ENCODE measurements at places on chromosomes 5 and 9.

DNA sequence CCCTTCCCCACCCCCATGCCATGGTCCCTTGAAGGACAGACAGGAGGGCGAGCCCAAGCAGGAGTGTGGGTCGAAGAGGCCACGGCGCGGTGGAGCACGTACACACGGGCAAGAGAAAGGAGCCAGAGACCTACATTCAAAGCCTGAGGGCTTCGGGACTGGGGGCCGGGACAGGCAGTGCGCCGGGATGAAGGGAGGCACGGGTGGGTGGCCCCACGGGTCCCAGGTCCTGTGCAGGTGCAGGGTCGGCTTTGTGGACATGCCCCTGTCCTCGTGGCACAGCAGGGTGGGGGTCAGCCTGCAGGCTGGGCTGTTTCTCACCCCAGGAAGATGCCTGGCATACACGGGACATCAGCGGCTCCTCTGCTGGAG is 9.8 kb downstream of the LRRC26 start:
- no peak for DNase-seq

DNA sequence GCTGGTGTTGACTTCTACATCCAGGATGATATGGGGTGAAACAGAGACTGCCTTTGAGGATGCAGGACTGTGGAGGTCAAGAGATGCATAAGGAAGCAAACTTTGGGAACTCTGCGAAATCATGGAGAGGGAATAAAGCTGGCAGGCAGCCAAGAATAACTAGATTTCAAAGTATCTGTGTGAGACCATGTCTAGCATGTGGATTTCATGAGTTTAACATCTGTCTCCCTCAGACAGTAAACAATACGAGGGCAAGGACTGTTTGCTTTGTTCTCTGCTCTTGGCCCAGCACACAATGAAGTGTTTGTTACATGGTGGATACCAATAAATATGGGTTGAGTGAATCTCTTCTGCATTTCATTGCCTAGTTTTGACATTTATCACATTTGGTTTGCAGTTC is 71.3 kb downstream of the RASEF start:
- no peak for DNase-seq

DNA sequence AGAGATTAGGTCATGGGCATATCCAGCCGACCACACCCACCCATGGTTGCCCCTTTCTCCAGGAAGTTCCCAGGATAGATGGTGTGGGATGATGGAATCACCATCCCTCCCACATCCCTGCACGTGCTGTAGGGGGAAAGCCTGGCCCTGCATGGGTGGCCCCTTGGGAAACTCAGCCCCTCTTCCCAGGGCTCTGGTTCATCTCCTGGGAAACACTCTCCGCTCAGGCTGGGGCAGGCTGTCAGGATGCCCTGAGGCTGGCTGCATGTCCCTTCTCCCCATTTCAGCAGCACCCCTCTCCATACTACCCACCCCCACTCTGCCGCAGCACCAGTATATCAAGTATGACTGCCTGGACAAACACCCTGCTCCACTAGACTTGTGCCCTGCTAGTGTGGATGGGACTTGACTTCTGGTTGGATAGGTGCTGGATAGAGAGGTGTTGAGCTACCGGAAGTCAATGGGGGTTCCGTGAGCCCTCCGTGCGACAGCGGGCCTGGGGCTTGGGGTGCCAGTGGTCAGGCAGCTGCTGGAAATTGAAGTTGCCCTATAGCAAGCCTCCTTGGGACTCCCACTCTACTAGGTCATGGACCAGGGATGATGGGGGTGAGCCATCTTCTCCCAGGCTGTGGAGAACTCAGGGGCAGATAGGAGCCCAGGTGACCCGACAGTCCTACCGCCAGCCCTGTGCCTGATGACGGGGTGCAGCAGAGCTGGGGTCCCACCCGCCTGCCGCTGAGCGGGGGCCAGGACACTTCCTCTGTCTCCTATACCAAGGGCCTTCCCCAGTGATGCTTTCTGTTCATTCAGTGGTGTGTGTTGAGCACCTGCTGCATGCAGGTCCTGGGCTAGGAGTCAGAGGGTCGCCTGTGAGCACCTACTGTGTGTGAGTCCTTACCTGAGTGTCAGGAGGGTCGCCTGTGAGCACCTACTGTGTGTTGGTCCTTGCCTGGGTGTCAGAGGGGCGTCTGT is 69.4 kb upstream of the COL5A1 start:
- DNase-seq, result peak; percentile 78

DNA sequence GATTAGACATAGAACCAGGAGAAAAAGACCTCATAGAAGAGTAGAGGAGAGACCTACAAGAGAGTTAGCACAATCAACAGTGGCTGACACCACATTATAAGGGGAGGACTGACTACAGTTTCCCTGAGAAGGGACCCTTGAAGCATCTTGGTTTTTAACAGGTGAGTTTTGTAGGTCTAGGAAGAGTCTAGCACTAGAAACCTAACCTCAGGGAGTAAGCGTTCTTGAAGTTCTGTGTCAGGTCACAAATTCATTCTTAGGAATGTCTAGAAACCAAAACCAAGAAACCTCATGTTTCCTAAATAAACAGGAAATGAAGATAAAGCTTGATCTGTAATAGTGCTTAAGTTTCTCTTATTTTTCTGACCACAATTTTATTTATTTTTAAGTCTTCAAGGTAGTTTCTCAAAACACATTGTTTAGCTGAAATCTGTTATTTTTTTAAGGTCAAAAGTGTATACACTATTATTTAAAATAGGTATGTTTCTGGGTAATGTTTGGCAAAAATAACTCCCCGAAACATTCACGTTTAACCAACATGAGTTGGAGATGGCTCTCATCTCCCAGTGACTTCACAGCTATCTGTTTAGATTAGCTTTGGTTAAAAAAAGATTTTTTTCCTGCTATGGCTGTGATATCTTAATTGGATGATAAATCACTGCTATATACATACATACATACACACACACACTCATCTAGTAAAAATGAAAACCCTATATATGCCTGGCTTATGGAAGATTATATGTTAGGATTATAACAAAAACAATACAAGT is 37.1 kb downstream of the MAP3K1 start:
- DNase-seq, result no peak

DNA sequence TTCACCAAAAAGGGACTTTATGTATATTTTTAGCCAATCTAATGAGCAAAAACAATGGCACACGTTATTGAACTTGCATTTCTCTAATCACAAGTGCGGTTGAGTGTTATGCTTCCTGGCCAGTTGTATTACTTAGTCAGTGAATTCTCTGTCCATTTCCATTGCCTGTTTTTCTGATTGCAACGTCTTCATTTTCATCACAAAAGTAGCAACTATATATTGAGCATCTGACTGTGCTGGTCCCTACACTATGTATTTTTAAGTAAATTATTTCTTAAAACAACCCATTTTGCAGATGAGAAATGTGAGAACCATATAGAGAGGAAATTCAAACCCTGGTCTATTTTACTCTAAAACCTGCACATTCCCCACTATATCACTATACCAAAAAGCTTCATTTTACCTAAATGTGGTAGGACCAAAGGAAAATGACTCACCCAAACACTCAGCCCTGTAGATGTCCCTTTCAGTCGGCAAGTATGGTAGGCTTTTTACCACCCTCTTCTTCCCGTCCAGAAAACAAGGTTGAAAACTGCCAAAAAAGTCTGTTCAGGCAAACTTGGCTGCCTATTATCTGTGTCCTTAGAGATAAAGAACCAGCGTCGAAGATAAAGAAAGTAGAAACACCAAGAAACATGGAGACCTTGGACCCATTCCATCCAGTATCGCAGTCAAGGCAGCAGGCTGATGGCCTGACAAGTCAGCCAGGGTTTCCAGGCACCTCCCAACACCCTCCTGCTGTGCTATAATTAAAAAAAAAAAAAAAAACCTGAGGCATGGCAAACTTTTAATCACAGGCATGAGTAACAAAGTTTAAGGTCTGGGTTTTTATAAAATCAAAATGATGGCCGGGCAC is 18.8 kb upstream of the FAM13B start:
- DNase-seq, result no peak

DNA sequence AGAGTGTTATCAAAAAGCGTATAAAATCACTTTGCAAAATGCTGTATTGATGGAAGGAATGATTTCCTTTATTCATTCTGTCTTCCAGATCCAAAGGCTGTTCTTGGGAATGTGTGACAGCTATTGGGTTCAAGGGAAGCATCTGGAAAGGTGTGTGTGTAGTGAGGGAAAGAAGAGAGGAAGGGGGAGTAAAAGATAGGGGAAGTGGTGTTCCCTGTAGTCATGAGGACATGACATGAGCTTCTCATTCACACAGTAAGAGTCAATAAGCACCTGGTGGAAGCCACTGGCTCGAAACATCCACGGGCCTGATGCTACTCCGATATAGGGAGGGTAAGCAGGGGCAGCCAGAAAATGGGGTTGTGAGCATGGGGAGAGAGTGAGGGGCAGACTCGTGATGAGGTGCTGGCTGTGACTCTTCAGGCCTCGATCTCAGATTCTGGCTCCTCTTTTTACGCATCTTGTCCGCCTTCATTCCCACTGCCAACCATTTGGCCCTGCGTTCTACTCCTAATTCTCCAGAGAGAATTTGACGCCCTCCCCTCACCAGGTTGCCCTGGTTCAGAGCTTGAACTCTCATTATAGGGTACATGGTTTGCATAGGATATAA is 29.1 kb upstream of the HSPA9 start:
- no peak for DNase-seq

GRCh38 chr5:72185496-72186329 is 78.4 kb downstream of the MAP1B start:
- no peak for DNase-seq

- no peak for DNase-seq
These were observed 3.9 kb upstream of the EFNA5 start for GRCh38 chr5:107674655-107675054.

GRCh38 chr5:31809050-31809870 is 170.3 kb downstream of the PDZD2 start:
- no peak for DNase-seq

- DNase-seq, result no peak
These were observed 83.2 kb upstream of the NUDT12 start for GRCh38 chr5:103645816-103646215.

- no peak for DNase-seq
These were observed 276.5 kb downstream of the ARHGEF28 start for GRCh38 chr5:73902327-73903051.

- no peak for DNase-seq
These were observed 42.6 kb downstream of the LPAR1 start for GRCh38 chr9:110995420-110996340.

DNA sequence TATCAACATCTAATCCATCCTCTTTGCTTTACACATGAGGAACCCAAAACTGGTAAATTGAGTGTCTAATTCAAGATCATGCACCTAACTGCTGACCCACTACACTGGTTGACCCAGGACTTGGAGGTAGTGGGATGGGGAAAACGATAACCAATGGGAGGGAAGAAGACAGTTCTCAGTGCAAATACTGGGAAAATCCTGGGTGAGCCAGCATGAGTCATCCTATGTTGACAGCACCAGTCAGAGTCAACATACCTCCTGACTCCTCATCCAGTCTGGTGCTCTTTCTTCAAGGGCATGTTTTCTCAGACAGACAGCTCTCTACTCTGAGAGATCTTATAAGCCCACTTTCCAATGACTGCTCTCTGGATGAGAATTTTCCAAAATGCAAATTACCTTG is 232.8 kb upstream of the PTGER4 start:
- DNase-seq, result no peak

DNA sequence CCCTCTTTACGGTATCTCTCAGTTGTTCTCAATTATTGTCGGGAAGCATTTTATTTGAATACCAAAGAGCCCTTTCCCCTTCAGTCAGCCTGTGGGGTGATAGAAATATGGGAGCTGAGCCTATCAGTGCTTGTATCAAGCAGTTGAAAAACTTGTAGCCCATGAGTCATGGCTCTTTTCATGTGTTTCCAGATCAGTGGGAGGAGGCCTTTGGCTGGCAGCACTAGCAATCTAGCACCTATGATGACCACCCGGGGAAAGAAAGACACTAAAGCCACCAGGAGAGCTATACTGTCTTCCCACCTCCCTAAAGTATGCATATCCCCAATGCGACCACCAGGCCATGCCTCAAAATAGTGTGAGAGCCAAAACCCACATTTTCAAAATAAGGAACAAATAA is 696.9 kb upstream of the C9orf72 start:
- DNase-seq, result no peak

- no peak for DNase-seq
These were observed 60.6 kb downstream of the FAM174A start for GRCh38 chr5:100595812-100596173.

DNA sequence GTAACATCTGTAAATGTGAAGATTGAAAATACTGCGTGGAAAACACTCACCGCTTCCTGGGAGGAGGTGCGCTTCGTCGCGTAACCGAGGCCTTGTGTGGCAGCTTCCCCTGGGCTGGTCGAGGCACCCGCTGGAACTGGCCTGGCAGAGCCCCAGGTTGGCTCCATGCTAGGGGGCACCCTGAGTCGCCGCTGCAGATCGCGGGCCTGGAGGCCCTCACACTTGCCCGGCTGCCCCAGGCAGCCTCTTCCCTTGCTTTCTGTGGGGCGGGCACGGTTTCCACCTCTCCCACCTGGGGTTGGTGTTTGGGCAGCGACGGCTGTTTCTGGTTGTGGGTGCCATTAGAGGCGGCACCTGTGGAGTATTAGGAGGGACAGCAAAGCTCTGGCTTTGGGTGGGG is 852 bp downstream of the ZNF354C start:
- no peak for DNase-seq

DNA sequence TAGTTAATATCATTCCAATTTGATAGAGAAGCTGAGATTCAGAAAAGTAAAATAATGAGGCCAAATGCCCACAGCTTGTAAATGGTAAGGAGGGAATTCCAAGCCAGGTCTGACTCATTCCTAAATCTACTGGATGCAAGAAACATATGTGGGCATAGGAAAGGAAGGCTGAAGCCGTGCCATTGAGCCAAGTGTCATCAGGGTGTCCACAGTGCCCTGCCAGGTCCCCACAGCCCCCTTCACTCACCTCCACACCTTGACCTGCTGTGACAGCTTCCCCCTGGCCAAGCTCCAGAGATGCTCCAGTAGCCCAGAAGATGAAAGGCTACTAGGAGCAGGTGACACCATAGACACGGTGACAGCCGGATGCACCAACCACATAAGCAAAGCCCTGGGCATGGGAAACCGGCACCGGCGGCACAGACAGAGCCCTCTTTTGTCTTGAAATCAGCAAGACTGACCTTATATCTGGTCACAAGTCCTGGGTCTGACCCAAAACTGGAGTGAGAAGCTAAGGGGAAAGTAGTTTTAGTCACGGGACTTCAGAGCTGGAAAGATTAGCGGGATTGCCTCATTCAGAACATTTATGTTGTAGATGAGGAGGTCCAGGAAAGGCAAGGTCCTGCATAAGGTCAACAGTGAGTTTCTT is 20.1 kb upstream of the FAT2 start:
- DNase-seq, result no peak

- DNase-seq, result no peak
These were observed 79.0 kb downstream of the ADCY2 start for GRCh38 chr5:7474821-7475403.
